Activated CD4-positive, alpha-beta memory T cell treated with anti-CD3 and anti-CD28 coated beads, Interleukin-2, amount 10 ng/mL, durations not matched to agents 7 days and 5 days (primary cell): ENCODE measurements at places on chromosomes 13 and 19. TPM values are rescaled to one million over a fixed set of nuclear protein-coding genes. Genes with fewer than 3 reads are reported as not detected.

Gene HS6ST3
- not detected for total RNA-seq

Gene MYBPC2
- total RNA-seq: 0.33 TPM

Gene IGFL1
- not detected for total RNA-seq

Gene KPNA3
- 34.9 TPM for total RNA-seq

Gene ELSPBP1
- total RNA-seq: not detected

Gene CEACAM16
- not detected for total RNA-seq

Gene PSG11
- total RNA-seq: not detected

Gene NLRP7
- not detected for total RNA-seq

Gene NLRP8
- not detected for total RNA-seq

Gene NLRP9
- not detected for total RNA-seq
